Fibroblast of villous mesenchyme (primary cell): ENCODE measurements at places on chromosomes 5 and 9.
A peak's percentile ranks its signal among the peaks of the same experiment; 100 is the strongest.

DNA sequence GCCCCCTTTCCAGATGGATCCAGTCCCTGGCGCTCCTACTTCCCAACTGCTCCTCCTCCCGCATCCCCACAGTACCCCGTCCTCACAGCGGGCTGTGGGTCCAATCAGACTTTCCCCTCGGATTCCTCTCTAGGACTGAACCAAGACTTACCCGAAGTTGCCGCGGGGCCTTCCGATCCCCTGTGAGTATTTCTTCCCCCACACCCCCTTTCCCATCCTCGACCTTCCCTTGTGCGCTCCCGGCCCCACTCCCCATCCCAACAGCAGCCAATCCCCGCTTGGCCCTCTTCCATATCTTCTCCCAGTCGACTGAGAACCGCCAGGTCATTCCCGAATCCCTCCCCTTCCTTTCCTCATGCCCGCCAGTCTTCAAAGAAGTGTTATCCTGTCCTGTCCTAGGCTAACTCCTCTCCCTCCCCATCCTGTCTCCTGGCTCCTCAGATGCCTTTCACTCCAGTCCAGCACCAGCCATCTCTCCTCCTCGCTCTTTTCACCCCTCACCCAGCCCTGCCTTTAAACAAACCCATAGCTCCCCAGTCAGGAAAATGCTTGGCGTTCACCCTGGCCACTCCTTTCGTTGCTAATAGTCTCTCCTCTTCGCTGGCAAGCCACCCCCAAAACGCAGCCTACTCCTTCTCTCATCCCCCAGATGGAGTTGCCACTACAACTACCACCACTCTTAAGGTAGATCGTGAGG is 646 bp downstream of the SWI5 start:
- peak; percentile 54 for DNase-seq

DNA sequence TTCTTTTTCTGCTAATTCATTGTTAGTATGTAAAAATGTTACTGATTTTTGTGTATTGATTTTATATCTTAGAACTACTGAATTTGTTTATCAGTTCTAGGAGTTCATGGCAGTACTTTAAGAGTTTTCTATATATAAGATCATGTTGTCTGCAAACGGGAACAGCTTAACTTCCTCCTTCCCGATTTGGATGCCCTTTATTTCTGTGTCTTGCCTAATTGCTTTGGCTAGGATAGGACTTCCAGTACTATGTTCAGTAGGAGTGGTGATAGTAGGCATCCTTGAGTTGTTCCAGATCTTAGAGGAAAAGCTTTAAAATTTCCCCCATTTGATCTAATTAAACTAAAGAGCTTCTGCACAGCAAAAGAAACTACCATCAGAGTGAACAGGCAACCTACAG is 20.1 kb downstream of the RCL1 start:
- no peak for DNase-seq

- peak; percentile 92 for DNase-seq
Measured at GRCh38 chr9:108565651-108566378, 290.0 kb downstream of the ACTL7B start.

- no peak for DNase-seq
Measured at GRCh38 chr5:143760131-143760505, 51.8 kb upstream of the HMHB1 start.

DNA sequence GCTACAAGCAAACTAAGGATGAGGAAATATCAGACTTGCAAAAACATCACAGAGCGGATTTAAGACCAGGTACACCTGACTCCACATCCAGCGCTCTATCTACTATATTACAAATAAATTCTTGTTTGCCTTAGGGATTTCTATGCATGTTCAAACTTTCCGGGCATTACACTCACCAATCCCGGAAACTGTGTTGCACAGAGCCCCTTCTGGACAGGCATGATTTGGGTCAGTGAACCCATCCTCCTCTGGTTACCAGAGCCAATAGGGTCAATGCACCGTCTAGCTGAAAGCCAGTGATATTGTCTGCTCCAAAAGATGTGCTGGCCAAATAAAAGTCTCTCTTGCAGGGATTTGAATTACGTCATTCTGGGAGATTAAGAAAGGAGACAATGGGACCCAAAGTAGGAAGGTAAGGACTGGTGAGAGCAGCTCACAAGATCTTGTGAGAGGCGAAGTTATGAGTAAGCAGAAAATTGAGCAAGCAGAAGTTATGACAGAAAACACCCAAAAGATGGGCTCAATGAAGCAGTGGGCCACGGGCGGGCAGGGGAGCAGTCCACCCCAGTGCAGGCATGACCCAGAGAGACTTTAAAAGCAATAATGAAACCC is 155.8 kb upstream of the RAI14 start:
- no peak for DNase-seq

- DNase-seq: peak; percentile 55
Measured at GRCh38 chr9:133683586-133684120, 47.5 kb downstream of the DBH start.

DNA sequence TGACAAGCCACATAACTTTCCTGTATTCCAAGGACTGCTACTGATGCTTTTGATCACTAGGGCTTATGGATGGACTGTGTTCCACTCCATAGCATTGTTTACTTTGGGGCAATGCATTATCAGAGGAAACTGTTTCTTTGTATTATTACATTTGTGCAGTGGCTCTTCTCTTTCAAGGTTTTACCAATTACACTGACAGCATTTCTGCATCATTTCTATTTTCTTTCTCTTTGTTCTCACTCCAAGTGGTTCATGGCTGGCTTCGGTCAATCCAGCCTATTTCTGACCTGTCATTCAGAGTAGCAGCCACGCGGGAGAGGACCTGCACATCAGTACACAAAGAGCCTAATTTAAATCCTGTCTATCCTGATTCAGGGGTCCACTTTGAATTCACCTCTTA is 711.0 kb downstream of the TLE4 start:
- DNase-seq: no peak

DNA sequence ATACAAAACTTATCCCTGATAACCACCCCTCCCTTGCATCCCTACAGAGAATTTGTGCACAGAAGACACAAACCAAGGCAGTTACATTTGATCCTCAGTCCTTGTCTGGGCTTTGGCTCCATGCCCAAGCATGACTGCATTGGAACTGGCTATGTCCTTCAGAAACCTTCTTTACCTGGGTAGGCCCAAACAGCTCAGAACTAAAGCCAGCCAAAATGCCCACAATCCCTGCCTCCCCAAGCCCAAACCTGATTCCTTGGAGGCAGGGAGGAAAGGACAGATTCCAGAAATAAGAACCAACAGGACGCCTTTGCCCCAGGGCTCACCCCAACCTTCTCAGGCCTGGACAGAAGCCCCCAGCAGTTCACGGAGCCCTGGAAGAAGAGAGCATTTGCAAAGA is 8.2 kb downstream of the IL17B start:
- no peak for DNase-seq

DNA sequence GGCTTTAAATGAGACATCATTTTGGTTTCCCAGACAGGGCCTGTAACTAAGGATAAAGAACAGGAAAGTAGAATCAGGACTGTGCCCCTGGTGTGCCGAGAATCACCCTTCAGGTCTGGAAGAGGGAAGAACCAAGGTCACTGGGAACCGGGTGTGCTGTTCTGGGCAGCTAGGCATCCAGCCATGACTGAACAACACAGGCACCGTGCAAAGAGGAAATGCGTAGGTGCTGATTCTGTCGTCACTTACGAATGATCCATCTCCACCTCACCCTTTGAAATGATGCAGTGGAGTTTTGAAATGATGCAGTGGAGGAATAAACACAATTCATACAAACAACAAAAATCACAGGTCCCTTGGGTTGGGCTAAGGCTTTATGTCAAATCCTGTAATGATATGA is 64.4 kb downstream of the MAP1B start:
- DNase-seq: no peak

DNA sequence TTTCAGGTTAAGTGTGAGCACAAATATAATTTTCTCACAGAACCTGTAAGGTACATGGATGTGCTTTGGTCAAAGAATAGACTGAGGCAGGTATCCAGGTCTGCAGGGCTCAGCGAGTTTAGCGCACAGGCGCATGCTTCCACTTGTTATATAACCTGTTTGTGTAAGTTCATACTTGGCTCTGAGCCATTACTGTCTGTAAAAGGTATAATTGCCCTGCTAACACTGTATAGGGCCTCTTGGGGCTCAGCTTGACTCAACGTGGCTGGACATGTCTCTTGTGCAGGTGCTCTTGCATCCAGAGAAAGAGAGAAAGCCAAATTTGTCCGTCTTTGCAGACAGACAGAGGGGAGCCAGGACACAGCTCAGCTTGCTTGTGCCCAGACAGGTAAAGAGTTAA is 759.6 kb downstream of the MTRR start:
- DNase-seq: no peak

DNA sequence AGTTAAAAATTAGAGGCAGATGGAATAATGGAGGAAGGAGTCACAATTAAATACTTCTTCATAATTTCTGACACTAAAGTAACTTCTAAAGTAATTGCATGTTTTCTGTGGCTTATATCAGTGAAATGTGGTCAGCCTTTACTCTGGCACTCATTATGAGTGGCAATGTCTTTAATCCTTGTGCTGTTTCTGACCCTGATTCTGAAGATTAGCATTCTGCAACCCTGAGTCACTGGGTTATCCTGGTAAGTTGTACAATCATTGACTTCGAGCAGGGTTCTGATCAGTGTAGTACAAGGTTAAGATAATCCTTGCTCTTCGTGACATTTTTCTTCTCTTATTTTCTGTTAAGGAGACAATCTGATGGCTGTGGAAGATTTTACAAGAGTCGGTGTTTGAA is 379.4 kb upstream of the RORB start:
- no peak for DNase-seq

DNA sequence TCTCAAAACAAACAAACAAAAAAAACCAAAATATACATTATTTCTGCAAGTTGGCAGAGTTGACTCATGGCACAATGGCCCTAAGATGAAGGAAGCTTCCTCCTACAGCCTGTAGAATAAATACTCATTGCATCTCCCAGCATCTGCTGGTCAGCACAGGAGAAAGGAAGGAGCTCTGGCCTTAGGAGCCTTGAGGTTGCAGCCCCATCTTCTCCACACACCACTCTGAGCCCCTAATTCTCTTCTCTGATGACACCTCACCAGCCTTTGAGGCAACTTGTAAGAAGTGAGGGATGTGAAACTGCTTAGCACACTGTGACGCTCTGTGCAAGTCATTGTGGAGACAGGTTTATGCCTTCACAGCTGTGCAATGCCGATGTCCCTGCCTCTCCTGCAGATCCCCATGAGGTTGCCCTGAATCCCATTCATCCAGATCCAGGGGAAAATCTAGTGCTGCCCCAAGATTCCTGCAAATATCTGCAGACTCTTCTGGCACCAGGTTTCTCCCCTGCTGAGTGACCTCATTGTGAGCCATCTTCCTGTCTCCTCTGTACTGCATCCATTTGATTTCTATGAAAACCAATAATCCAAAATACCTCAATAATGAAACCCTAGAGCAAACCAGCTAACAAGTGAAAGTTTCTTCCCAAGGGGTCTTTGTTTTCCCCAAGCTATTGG is 65.3 kb upstream of the TGFBR1 start:
- peak; percentile 52 for DNase-seq

- DNase-seq: no peak
Measured at GRCh38 chr5:167029488-167029887, 1262.0 kb upstream of the WWC1 start.
